Right renal pelvis (tissue), 4 donors: ENCODE measurements at places on chromosomes 11 and 22. TPM values are rescaled to one million over a fixed set of nuclear protein-coding genes. Genes with fewer than 3 reads are reported as not detected.

KCNJ5 gene
- 4.8 TPM for polyA plus RNA-seq

SLC25A18 gene
- 1.6 TPM for polyA plus RNA-seq

DNA sequence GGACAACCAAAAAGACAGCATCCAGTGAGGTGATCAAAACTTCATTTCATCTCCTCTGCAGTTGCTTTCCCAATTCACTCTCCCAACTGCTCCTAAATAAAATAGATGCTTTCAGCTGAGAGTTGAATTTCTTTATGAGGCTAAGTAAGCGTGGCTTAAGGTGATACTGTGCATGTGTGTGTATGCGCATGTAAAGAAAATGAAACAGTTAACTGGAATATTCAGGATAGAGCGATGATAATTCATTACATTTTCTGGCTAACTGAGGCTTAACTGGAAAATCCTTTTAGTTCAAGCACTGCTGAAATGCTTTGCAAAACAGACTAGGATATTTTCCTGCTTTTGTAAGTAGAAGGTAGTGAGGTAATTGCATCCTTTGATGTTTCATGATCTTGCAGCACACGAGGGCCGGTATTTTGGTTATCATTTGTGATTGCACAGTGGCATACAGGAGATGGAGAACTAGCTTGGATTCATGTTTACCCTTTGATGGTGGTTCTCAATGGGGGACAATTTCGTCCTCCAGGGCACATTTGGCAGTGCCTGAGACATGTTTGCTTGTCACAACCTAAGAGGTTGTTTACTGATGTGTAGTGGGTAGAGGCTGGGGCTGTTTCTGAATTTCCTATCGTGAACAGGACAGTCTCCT, 71.2 kb downstream of the ZBTB16 start:
- no peak for DNase-seq

DNA sequence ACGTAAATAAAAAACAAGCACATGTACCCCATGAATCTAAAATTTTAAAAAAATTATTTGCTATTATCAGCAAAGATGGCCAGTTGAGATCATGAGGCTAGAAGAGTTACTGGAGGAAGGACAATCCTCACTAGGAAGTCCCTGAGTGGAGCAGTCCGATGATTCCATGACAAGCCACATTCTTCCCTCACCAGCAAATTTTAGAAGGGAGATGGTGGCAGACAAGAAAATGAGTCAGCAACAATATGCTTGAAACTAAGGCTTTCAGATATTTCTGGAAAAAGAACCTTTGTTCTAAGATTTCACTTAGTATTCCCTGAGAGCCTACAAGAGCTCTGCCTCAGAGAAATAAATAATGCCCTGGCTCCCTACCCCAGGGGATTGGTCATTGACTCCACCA, 34.9 kb downstream of the P4HA3 start:
- DNase-seq = no peak

- DNase-seq = no peak
Measured at GRCh38 chr11:95762534-95762933, 27.0 kb downstream of the FAM76B start.

GRCh38 chr11:75797792-75798191, 17.2 kb upstream of the UVRAG start:
- DNase-seq = no peak

DNA sequence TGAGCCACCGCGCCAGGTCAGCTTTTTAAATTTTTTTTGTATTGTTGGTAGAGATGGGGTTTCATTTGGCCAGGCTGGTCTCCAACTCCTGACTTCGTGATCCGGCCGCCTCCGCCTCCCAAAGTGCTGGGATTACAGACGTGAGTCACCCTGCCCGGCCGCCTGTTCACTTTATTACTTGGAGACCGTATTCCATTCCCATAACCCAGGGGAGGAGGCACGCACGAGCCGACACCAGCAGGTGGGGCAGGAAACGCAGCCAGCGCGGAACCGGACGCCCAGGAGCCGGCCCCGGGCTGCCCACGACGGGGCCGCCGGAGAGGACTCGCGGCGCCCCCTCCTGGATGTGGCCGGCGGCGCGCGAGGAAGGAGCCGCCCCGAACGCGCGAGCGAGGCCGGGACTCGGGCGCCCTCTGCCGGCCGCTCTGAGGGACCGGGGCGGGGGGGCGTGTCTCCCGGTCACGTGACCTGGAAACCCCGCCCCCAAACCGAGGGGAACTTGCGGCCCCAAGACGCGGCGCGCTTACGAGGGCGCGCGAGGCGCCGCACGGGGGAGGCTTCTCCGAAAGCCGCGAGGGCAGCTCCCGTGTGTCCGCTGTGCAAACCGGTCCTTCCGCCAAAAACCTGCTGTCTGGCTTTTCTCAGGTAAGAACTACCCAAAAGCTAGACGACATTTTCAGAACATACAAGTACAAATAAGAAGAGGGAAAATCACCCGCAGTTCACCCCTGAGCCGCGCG, 11.6 kb upstream of the RNH1 start:
- DNase-seq = peak; percentile 67

DNA sequence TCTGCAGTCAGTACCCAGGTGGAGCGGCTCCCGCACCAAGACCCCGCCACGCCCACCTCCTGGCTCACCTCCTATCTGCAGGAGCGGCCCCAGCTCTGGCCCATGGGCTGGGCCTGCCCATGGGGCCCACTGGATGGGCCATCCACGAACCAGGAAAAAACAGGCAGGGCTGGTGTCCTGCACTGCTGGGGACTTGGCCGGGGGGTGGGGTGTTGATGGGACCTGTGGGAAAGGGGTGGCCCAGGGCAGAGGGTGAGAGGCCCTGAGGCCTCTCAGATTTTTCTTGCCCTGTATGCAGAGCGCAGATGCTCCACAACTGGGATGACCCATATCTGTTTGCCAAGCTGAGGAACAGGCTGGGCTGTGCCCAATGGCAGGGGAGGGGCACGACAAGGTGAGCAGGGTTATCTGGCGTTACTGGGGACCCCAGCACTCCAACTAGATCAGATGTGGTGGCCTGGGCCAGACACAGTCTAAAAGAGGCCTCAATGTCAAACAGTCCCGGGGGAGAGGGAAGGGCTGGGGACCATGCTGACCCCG, 2.7 kb upstream of the PIM3 start:
- no peak for DNase-seq

DNA sequence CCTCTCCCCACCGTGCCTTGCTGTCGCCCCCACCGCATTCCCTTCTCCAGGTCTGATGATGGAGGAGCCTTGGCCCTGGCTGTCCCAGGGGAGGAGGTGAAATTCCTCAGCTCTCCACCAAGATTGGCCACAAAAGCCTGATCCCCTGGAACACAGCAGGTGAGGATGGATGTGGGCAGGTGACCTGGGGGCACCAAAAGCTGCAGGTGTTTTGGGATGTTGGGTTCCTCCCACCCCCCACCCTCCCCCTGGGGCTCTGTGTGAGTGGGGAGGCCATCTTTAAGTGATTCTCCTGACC, 639 bp downstream of the TRIOBP start:
- DNase-seq = no peak

DNA sequence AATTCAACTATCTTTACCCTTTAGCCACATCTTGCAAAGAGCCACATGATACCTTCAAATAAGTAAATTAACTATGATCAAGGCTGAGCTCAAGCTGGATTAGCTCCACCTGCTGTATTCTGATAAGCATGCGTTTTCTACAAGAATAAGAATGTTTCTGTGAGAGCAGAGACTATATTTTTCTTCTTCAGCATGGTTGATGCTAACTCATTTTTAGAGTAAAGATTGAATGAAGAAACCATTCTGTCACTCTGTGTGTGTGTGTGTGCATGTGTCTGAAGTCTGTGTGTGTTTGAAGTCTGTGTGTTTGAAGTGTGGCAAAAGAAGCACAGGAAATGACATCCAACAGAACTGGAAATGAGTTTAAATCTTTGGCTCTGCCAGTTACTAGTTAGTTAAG, 12.0 kb upstream of the LAYN start:
- DNase-seq = no peak

DNA sequence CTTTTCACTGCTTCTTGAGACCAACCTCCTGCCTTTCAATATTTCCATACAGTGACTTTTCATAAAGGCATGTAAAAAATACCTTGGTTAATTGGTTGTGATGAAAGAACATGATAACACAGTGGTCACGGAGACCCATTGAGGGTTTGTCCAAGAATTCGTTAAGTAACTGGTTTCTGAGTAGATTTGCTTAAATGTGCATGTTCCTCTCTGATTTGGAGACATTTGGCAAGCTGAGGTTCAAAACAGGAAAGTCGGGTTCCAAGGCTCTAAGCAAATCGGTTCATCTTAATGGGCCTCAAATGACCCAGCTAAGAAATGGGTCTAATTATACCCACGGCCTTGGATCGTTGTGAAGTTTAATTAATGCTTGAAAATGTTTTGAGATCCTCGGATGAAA, 36.9 kb upstream of the CCND1 start:
- no peak for DNase-seq

- no peak for DNase-seq
Measured at GRCh38 chr11:125457814-125458343, 38.2 kb downstream of the FEZ1 start.
